ENCODE measurements at places on chromosomes 5 and 9.

- no peak for DNase-seq
Measured at GRCh38 chr9:4056187-4056586, 243.7 kb downstream of the GLIS3 start.

DNA sequence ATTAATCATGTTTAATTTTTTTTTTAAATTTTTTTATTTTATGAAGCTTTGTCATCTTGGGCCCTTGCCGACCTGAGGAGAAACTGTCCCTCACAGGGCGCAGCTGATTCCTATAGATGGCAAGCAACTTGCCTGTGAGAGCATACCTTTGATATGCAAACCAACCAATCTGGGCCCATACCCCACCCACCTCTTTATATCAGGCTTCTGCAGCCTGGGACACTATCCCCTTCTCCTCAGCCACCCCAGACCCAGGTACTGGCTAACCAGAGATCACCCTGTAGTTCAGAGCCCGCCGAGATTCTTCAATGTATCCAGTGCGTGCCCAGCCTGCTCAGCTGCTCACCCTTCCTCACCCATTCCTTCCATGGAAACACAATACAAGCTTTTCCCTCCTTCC lies 18.7 kb upstream of the AGGF1 start:
- DNase-seq = no peak

DNA sequence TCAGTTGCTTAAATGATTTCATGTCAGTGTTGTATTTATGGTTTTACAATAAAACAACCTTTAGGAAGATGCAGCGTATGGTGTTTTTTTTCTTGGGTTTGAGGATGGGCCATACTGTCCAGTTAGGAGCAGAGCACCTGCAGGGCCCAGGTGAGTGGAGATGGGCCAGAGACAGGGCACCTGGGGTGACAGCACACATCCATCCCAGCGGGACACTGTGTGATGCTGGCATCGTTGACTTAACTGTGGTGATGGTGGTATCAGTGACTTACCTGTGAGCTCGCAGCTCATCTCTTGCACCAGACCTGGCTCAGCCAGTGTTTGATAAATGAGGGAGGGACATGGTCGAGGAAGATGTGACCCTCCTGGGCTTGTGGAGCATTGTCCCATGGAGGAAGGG lies 21.6 kb downstream of the AMBP start:
- no peak for DNase-seq

GRCh38 chr5:157484768-157485167 lies 24.8 kb downstream of the NIPAL4 start:
- no peak for DNase-seq

DNA sequence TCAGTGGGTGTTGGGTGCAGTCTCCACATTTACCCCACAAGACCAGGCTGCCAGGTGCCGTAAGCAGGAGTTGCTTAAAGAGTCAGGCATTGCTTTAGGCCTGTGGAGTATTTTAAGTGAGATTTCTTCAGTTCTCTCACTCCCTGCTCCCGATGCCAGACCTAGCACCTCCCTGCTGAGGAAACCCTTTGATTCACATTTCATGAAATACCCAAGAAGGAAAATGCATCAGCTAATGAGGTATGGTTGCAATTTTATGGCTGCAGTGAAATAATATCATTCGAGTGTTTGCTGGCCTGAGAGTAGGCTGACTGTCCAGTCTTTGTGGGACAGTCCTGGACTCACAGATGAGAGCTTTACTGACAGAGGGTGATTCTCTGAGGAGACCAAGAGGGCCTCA lies 67.4 kb upstream of the CTSL start:
- no peak for DNase-seq

- no peak for DNase-seq
Measured at GRCh38 chr9:71285191-71285656, 163.8 kb upstream of the TRPM3 start.

DNA sequence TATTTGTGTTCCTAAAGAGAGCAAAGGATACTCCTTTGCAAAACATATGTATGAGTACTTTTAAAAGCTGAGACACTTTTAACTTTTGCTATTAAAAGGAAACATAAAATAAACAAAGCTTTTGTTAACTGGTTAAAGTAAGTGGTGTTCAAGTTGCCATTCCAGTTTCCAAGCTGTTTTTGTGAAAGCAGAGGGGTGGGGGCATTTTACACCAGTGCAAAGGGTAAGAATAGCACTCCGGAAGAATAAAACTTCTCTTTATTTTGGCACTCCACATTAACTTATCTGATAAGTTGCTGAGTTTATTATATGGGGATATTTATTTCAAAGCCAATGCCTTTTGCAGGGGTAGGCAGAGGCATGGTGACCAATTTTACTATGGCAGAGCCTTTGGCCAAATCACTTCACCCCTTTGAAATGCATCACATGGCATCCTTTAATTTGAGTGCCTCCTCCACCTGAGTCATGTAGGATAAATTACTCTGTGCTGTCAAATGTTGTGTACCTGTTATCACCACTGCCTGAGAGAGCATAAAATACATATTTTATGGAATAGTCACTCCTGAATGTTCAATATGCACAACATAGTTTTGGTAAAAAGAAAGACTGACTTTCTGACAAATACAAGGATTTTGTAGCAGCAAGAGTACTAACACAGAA lies 62.9 kb downstream of the MLLT3 start:
- no peak for DNase-seq

Data from effector CD8-positive, alpha-beta T cell (primary cell).